ENCODE measurements at places on chromosomes 12 and 14. TPM values are rescaled to one million over a fixed set of nuclear protein-coding genes. Genes with fewer than 3 reads are reported as not detected.

SOX5 gene
- total RNA-seq, result 6.6 TPM

PSMD9 gene
- 108 TPM for total RNA-seq

CACNA2D4 gene
- 1.5 TPM for total RNA-seq

REC8 gene
- total RNA-seq, result 1.2 TPM

Data from smooth muscle cell of the pulmonary artery (primary cell).